ENCODE measurements at places on chromosomes 5 and 9. TPM values are rescaled to one million over a fixed set of nuclear protein-coding genes. Genes with fewer than 3 reads are reported as not detected.

IL5 gene
- not detected for total RNA-seq

POU5F2 gene
- total RNA-seq, result 1.7 TPM

CAMK4 gene
- 4.2 TPM for total RNA-seq

ADAMTS13 gene
- 0.88 TPM for total RNA-seq

ENTPD2 gene
- total RNA-seq, result not detected

EDIL3 gene
- total RNA-seq, result 54.3 TPM

EPB41L4B gene
- total RNA-seq, result 0.14 TPM

TRAF1 gene
- 1.7 TPM for total RNA-seq

SLC25A48 gene
- not detected for total RNA-seq

PCDHGA7 gene
- 4.3 TPM for total RNA-seq

IFNB1 gene
- not detected for total RNA-seq

ANKRD31 gene
- total RNA-seq, result under 0.01 TPM

CEL gene
- not detected for total RNA-seq

TICAM2 gene
- 1.1 TPM for total RNA-seq

BTNL8 gene
- total RNA-seq, result not detected

SLC45A2 gene
- total RNA-seq, result not detected

NR5A1 gene
- total RNA-seq, result not detected

TMOD1 gene
- not detected for total RNA-seq

GMCL2 gene
- total RNA-seq, result not detected

TEK gene
- 1.8 TPM for total RNA-seq

SLC6A3 gene
- not detected for total RNA-seq

CDH9 gene
- total RNA-seq, result not detected

SLC36A3 gene
- not detected for total RNA-seq

GARIN3 gene
- total RNA-seq, result not detected

CLIC3 gene
- 12.7 TPM for total RNA-seq

ZBED3 gene
- total RNA-seq, result 0.29 TPM

PDCD1LG2 gene
- 16.0 TPM for total RNA-seq

MYOT gene
- not detected for total RNA-seq

IL33 gene
- 175 TPM for total RNA-seq

HTR1A gene
- total RNA-seq, result not detected

CTXN3 gene
- total RNA-seq, result not detected

MCTP1 gene
- total RNA-seq, result 24.7 TPM

FOXD4L4 gene
- total RNA-seq, result 0.14 TPM

TRIM52 gene
- 6.2 TPM for total RNA-seq

UNC5A gene
- not detected for total RNA-seq

CATSPER3 gene
- not detected for total RNA-seq

FOXE1 gene
- total RNA-seq, result 0.22 TPM

PCDHGA10 gene
- total RNA-seq, result 14.0 TPM

WDR38 gene
- total RNA-seq, result not detected

TLR4 gene
- 6.3 TPM for total RNA-seq

COL5A1 gene
- 467 TPM for total RNA-seq

HCN1 gene
- under 0.01 TPM for total RNA-seq

MGAT1 gene
- total RNA-seq, result 134 TPM

FTMT gene
- not detected for total RNA-seq

MRPS27 gene
- total RNA-seq, result 85.8 TPM

PGM5 gene
- 2.0 TPM for total RNA-seq

Measured in placental pericyte (primary cell).